GM13977 (cell line): ENCODE measurements at places on chromosomes 1 and 21.

GRCh38 chr1:154404984-154405746, at the start of gene IL6R:
Gene IL6R, plus strand, starts transcription at chr1:154405343. Its CDS starts 287 bp downstream, at chr1:154405630.
- peak; percentile 68 for DNase-seq

DNA sequence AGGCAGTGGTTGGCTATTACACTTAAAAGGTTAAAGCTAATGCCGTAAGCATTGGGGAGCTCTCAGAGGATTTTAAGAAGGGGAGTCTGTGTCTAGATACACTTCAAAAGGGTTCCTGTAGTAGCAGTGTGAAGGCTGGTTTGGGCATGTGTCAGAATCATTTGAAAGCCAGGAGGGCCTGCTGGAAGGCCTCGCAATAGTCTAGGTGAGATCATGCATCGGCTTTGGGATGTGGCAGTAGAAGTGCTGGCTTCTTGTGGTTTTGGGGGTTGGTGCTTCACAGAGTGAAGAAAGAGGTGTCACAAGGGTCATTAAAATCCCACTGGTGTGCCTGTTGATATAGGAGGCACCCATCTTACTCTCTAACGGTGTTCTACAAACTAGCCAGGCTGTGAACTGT, 85.7 kb downstream of the ST6GALNAC3 start:
- DNase-seq, result no peak

GRCh38 chr1:8212580-8213031, 105.3 kb upstream of the SLC45A1 start:
- DNase-seq, result no peak

DNA sequence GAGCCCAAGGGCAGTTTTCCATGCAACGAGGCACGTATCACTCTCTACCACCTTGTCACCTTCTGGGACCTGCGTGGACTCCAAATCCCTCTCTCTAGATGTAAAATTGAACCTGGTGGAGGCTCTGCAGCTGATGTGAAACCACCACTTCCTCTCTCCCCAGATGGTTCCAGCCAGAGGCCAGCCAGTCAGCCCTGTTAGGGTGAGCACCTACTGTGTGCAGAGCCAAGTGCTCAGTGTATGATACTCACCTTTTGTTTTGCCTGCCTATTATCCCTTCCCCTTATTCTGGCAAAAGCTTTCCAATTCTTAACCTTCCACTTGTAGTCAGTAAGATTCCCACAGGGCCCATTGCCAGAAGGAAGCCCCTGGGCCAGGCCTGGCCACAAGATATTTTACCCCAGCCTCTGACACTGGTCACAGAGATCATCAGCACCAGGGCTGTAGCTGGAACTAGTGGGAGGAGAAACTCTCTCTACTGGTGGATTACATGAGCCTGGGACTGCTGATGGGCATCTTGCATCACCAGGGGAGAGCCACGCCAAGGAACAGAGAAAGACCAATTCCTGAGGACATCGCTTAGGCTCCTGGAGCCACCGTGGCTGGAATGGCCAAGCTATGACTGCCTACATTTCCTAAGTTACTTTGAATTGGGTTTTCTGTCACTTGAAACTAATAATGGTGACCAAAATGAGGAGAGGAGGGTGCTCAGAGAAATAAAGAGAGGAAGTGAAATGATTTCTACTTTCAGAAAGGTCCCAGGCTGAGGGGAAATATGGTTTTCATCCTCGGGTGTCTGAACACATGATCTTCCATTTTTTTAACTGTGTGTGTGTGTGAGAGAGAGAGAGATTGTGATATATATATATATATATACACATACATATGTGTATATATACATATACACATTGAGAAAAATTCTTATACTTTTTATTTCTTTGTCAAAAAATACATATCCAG, 26.6 kb upstream of the RD3 start:
- peak; percentile 50 for DNase-seq

- no peak for DNase-seq
Observed at GRCh38 chr1:117708323-117709248, 102.7 kb downstream of the TENT5C start.

- no peak for DNase-seq
Observed at GRCh38 chr1:98893371-98893770, 111.3 kb downstream of the PLPPR5 start.

GRCh38 chr1:192477630-192478029, 97.9 kb upstream of the RGS1 start:
- peak; percentile 36 for DNase-seq
